Progenitor cell of endocrine pancreas (in vitro differentiated cells): ENCODE measurements at places on chromosomes 16 and 17. TPM values are rescaled to one million over a fixed set of nuclear protein-coding genes. Genes with fewer than 3 reads are reported as not detected.

DNA sequence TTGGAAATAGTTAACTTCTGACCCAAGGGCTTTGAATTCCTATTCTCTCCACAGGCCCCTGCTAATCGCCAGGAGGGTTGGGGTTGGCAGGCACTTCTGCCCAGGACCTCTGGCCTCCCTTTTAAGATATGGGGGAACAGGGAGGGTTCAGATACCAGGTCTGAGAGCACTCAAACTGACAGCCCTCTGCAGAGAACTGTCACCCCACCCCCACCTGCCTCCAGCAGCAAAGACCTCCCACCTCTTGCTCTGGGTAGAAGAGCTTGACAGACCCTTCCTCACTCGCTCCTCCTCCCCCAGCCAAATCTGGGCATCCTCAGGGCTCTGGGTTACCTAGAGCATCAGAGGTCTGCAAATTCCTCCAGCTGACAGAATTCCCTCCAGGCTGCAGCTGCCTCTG is 11.6 kb downstream of the CDH3 start:
- peaks cover 1% of the 10 kb centered on the region for H3K36me3 ChIP-seq
- no peak for DNase-seq
- no peak overlapping the region for H3K27ac ChIP-seq

DNA sequence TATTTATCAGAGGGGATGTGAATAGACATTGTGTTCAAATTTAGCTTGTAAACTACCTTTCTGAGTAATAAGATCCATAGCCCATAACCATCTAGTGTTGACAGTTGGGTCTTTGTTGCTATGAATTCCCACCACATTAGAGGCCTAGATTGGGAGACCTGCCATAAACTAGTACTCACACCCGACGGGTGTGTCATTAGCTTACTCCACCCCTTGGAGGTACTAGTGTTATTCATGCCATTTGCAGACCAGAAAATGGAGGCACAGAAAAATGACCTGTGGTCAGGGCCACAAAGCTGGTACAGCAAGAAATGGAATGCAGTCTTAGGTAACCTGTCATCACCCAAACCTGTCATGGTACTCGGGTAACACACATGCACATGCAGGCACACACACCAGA is 41.3 kb upstream of the BCAR1 start:
- no peaks in the 10 kb centered on the region for H3K27me3 ChIP-seq
- no peaks in the 10 kb centered on the region for H3K4me1 ChIP-seq
- no peak overlapping the region for H3K4me3 ChIP-seq

DNA sequence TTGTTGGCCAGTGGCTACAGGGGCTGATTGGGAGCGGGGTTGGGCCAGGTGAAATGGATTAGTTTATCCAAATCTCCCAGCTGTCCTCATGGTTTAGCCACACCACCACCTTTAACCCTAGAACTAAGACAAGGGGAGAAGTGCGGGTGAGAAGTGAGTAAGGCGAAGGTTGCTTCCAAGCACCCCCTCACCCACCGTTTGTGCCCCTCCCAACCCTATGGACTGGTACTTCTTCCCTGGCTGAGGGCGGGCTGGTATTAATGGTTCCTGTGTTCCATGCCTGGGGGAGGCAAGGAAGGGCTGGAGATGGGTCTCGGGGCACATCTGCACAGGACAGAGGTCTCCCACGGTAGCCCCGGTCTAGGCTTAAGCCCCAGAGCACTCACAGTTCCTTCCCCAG is 25.1 kb downstream of the NT5M start:
- H3K36me3 ChIP-seq = no peaks in the 10 kb centered on the region
- H3K4me1 ChIP-seq = no peaks in the 10 kb centered on the region
- H3K27ac ChIP-seq = no peak overlapping the region
- DNase-seq = no peak

GRCh38 chr16:19835968-19836421 is 48.7 kb downstream of the GPRC5B start:
- no peak overlapping the region for H3K27ac ChIP-seq
- DNase-seq = no peak

DNA sequence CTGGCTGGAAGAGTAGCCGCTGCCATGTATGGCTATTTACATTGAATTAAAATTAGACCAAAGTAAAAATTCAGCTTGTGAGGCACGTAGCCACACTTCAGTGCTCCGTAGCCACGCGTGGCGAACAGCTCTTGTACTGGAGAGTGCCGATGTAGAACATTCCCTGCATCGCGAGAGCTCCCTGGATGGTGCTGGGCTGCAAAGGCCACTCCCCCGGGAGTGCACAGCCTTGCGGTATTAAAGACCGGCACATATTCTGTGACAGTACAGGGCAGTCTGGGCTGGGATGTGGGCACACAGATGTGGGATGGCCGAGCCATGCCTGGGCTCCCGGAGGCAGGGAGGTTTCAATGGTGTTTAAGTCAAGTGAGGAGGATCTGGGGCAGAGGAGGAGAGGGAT is 102.2 kb downstream of the CMIP start:
- no peak overlapping the region for H3K27ac ChIP-seq
- H3K36me3 ChIP-seq = no peaks in the 10 kb centered on the region
- DNase-seq = no peak
- no peak overlapping the region for H3K4me3 ChIP-seq

DNA sequence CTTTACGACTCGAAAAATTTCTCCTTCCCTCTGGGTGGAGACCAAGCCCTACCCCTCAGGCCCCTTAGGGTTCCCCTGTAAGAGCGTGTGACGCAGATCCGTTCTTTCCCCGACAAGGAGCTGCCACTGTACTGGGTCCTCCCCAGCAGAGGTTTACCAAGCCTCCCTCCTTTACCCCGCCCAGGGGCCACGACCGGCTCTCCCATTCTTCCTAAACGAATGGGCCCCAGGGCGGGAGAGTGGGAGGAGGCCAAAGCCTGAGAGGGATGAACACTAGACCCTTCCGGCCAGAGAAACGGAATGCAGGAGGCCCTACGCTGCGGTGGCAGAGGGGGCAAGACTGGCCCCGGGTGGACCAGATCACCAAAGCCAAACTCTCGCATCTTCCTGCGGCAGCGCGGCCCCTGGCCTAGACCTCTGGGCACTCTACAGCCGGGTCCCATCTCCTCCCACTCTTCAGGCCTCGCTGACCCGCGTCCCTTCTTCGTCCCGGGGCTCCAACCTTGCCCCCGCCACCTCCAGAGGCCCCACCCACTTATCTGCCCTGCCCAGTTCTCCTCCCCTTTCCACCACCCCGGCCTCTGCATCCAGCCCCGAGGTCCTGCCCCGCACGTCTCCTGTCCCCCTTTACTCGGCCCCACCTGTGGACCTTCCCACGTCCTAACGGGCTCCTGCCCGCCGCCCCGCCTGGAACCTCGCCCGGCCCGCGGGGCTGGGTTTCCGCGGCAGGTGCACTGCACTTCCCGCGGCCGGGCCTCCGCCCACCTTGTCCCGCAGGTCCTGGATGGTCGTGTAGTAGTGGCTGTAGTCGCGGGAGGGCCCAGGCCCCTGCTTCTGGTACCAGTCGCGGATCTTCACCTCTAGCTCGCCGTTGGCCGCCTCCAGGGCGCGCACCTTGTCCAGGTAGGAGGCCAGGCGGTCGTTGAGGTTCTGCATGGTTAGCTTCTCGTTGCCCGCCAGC is 765 bp downstream of the KRT19 start:
- peaks cover 56% of the 10 kb centered on the region for H3K4me1 ChIP-seq
- DNase-seq = peak; percentile 37
- no peaks in the 10 kb centered on the region for H3K27me3 ChIP-seq
- peaks cover 27% of the 10 kb centered on the region for H3K36me3 ChIP-seq

DNA sequence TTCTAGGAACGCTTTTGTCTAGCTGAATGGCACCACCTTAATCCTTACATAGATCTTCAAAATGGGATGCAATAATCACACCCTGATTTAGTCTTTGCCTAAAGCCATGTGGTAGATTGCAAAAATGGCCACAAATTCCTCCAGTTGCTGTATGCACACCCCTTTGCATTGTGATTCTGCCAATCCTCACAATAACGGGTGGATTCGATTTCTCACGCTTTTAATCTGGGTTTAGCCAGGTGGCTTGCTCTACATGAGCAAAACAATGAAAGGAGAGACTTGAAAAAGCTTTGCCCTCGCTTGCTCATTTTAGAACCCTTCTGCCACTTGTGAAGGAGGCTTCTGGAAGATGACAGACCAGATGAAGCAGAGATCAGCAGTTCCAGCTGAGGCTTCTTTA is 50.3 kb upstream of the B4GALNT2 start:
- H3K4me1 ChIP-seq = peaks cover 5% of the 10 kb centered on the region
- no peak for DNase-seq
- no peak overlapping the region for H3K27ac ChIP-seq

DNA sequence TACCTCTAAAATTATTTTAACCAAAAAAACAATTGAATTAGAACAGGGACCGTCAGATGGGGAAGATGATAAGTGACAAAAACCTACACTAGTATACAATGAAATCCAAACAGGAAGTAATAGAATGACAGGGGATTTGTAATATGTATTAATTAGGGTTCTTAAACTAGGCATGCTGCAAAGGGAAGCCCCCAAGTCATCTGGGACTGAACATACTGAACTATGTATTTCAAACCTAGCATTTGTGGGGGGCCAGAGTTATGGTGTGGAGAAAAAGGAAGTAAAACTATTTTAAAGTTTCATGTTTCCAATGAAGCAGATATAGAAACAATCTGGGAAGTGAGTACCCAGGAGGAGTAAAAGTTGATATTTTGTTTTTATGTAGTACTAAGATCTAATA is 133.2 kb upstream of the HS3ST3A1 start:
- no peak overlapping the region for H3K4me3 ChIP-seq
- H3K4me1 ChIP-seq = no peaks in the 10 kb centered on the region
- no peak for DNase-seq

The CRHR1 gene
- not detected in 2 replicates for total RNA-seq

The KRT28 gene
- total RNA-seq = not detected in 2 replicates

The ABI3 gene
- not detected in 2 replicates for total RNA-seq

The MMP25 gene
- 0.13 and 0.19 TPM in 2 replicates for total RNA-seq

The CDC6 gene
- 35.7 and 38.5 TPM in 2 replicates for total RNA-seq
